Thoracic aorta (tissue), 2 donors: ENCODE measurements at places on chromosomes 11 and 22. TPM values are rescaled to one million over a fixed set of nuclear protein-coding genes. Genes with fewer than 3 reads are reported as not detected.

ELMOD1 gene
- not detected for total RNA-seq

DNA sequence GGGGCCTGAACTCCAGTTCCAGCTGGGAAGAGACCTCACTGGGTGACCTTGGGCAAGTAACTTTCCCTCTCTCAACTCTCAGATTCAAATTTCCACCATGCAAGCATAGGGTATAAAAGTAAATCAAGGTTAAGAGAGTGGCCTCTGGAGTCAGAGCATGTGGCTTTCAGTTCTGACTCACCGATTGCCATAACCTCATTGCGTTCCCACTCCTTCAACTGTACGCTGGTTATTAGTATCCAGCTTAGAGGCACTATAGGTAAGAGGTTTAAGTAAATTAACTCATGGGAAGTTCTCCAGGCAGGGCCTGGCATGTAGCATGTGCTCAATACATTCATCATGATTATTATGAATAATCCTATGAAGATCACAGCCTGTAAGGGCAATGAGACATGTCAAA lies 88.3 kb downstream of the FBXO7 start:
- H3K4me1 ChIP-seq = no peaks in the 10 kb centered on the region
- DNase-seq = no peak
- no peak overlapping the region for H3K4me3 ChIP-seq
- no peaks in the 10 kb centered on the region for H3K36me3 ChIP-seq
- no peaks in the 10 kb centered on the region for H3K27me3 ChIP-seq

DNA sequence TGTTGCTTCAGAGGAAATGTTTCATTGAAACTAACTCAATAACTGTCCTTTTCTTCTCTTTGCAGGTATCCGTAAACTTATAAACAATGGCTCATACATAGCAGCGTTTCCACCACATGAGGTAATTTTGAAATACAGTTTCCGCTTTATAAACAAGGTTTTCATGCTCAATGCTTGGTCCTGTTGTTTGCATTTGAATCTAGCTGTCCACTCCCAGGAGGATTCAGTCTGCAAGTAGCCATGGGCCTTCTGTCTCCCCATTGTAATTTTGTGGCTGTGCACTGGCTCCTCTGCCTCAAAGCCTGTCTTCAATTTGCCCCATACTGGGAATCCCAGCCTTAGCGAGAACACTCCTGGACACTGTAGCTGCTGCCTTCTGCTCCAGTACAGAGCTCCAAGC lies 34.7 kb downstream of the MUC15 start:
- no peaks in the 10 kb centered on the region for H3K27me3 ChIP-seq
- no peaks in the 10 kb centered on the region for H3K4me1 ChIP-seq
- no peak overlapping the region for H3K27ac ChIP-seq
- DNase-seq = no peak

- H3K36me3 ChIP-seq = no peaks in the 10 kb centered on the region
- H3K4me3 ChIP-seq = no peak overlapping the region
- DNase-seq = no peak
- no peak overlapping the region for H3K27ac ChIP-seq
- no peaks in the 10 kb centered on the region for H3K4me1 ChIP-seq
- H3K27me3 ChIP-seq = no peaks in the 10 kb centered on the region
These were observed 690.1 kb downstream of the METTL15 start for GRCh38 chr11:28798286-28798685.

DNA sequence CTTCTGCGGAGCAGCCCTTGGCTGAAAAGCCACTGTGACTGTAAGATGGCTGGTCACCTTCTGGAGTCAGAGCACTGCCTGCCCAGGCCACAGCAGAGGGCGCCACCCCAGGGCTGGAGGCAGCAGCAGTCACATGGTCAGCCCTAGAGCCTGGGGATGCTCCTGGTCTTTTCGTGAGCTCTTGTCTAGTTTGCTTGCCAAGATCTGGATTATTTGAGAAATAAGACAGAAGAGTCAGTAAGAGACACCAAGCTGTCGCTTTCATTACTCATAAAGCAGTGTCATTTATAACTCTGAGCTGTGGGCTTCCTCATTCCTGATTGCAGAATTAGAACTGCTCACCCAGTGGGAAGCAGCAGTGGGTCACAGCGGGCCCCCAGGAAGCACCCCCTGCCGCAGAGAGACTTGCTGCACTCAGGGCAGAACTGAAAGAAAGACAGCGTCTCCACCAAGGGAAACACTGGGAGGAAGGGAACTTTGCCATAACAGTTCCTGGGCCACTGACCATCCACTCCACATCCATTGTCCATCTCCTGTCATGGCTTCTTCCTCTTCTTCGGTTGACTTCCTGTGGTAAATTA lies 56.7 kb downstream of the PPP6R2 start:
- no peak overlapping the region for H3K27ac ChIP-seq
- no peaks in the 10 kb centered on the region for H3K4me1 ChIP-seq
- no peaks in the 10 kb centered on the region for H3K27me3 ChIP-seq
- H3K36me3 ChIP-seq = peaks cover 2% of the 10 kb centered on the region
- no peak overlapping the region for H3K4me3 ChIP-seq

RPUSD4 gene
- total RNA-seq = 6.0 TPM

TRIM22 gene
- total RNA-seq = 119 TPM

- no peak overlapping the region for H3K4me3 ChIP-seq
- H3K4me1 ChIP-seq = peaks cover 4% of the 10 kb centered on the region
- no peak overlapping the region for H3K27ac ChIP-seq
These were observed 355.2 kb downstream of the SOX6 start for GRCh38 chr11:16001044-16001568.

DNA sequence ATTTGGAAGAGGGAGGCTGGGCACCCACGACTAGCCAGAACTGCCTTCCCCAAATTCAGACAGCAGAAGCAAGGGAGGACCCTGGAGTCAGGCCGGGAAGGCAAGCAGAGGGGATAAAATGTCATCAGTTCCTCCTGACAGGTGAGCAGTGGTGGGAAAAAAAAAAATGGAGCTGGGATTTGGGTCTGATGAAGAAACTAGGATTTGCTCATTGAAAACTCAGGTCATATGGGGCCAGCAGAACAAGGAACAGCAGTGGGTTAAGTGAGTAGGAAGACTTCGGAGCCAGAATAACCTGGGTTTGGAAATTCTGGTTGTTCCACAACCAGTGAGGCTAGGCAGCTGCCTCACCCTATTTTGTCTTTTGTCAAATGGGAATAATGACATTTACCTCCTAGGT lies 28.9 kb upstream of the DRD2 start:
- no peaks in the 10 kb centered on the region for H3K4me1 ChIP-seq
- DNase-seq = no peak
- H3K36me3 ChIP-seq = no peaks in the 10 kb centered on the region
- H3K4me3 ChIP-seq = no peak overlapping the region

DNA sequence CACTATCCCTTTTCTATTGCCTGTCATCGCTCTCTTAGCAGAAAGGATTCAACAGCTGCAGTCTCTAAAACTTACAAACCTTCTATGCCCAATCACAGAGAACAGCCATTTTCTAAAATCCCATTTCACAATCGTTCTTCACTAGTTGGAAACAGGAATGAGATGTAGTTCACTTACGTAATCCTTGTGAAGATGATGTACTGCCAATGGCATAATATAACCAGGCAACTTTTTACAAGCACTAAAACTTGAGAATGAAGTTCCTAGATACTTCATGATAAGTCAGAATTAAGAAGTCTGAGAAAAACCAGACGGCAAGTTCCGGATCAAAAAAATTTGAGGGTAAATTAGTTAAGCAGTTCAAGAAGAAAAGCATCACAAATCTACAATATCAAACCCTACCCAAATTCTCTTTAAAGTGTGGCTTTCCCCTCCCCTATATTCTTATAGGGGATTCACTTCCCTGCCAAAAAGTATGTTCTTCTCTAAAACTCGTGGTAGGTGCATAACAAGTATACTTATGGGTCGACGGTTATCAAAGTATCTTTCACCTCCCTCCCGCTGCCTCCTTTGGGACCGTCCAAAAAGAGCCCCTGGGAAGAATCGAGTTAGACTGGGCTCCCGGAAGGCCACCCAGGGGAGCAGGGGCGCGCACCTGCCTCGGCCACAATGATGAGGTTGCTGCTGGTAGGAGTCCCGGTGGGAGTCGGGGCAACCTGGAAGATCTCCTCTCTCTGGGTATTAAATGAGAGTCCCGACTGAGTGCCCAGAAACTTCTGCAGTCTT lies 666 bp downstream of the MSANTD4 start:
- no peaks in the 10 kb centered on the region for H3K27me3 ChIP-seq
- H3K27ac ChIP-seq = peak overlapping the region; percentile 57

DNA sequence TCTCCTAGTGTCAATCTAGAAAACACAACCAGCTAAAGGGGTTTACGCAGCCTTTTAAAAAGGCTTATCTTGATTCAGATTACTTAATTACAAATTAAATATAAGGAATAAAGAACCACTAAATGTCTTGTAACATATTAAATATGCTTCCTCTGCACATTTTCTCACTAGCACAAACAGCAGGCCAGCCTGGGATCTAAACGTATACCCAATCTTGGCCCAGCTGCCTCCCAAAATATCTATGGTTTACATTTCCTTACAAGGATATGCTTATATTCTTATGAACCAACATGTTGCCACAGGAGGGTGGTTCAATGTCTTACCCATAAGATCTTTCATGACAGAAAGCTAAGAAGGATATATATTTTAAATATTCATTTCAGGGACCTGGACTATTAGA lies 7.7 kb downstream of the LGR4 start:
- H3K27ac ChIP-seq = no peak overlapping the region
- H3K27me3 ChIP-seq = no peaks in the 10 kb centered on the region
- no peak for DNase-seq
- no peaks in the 10 kb centered on the region for H3K36me3 ChIP-seq
- peaks cover 18% of the 10 kb centered on the region for H3K4me1 ChIP-seq

CHST1 gene
- total RNA-seq = 48.7 TPM

DNA sequence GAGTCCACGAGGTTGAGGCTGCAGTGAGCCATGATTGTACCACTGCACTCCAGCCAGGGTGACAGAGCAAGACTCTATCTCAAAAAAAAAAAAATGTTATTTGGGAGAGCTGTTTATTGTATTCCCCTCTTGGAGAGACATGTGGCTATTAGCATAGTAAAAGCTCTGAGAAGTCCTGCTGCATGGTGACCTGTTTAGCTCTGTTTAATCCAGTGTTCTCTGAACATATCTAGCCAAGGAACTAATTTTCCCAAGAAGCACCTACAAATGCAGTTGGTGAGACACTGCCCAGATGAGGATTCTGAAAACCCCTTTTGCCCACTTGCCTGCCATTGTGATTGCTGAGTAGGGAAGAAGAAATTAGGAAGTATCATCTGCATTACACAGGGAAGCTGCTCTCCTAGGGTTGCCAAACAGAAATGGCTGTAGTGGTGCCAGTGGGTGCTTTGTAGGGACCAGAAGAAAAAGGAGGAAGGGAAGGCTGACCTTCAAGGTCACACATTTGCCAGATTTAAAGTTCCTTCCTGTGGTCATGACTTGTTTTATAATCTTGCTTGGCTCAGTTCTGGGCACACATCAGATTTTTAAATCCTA lies 15.7 kb downstream of the TIMP3 start:
- no peak overlapping the region for H3K27ac ChIP-seq
- no peak overlapping the region for H3K4me3 ChIP-seq
- H3K36me3 ChIP-seq = peaks cover 3% of the 10 kb centered on the region
- DNase-seq = no peak
- no peaks in the 10 kb centered on the region for H3K27me3 ChIP-seq
- H3K4me1 ChIP-seq = peaks cover 55% of the 10 kb centered on the region

KLHDC7B gene
- total RNA-seq = not detected

GRCh38 chr11:107741044-107741823 lies 29.4 kb upstream of the SLN start:
- H3K27me3 ChIP-seq = no peaks in the 10 kb centered on the region
- no peak overlapping the region for H3K27ac ChIP-seq
- H3K36me3 ChIP-seq = no peaks in the 10 kb centered on the region
- no peak for DNase-seq

FAM180B gene
- total RNA-seq = 0.27 TPM

DNA sequence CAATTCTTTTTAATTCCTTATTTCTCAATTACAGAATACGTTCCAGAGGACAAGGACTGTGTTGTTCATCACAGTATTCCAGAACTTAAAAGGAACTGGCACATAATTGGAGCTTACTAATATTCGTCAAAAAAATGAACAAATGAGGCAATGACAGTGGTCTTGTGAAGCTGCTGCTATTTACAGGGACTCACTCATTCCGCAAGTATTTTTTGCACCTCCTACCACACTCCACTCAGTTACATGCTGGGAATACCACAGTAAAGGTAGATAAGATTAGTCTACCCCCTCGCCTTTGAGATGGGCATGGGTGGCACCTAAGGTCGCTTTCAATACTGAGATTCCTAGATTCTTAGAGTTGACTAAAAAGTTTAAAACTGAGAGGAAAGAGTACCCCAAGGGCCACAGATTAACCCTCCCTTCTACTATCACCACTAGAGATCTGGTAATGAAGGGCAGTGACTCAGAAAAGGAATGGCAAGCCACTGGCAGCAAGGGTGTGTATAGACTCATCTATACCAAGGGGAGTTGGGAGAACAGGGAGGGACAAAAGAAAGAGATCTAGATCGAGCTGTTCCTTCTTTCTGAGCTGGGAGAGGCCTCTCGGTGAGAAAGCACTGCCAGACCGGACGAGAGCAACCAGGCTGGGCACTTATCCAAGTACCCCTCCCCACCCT lies 85.0 kb downstream of the RPL27A start:
- no peak overlapping the region for H3K4me3 ChIP-seq
- DNase-seq = no peak
- H3K27me3 ChIP-seq = no peaks in the 10 kb centered on the region
- H3K27ac ChIP-seq = peak overlapping the region; percentile 75
- H3K4me1 ChIP-seq = peaks cover 64% of the 10 kb centered on the region

PRR33 gene
- total RNA-seq = not detected

JHY gene
- total RNA-seq = 7.0 TPM

DNA sequence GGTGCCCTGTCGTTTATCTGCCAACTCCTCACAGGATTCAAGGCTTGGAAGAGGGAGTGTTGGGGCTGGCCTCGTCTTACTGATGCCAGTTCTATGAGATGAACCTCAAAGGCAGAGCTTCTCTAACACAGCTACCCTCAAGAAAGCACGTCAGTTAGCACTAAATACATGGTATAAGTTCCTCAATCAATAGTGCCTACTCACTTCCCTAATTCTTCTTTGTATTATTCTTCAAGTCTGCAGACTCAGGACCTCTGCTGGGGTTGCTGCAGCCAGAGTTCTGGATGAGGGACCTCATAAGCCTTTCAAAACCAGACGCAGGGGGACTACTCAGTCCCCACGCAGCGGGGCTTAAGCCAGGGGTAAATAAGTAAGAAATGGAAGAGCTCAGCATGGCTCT lies 118.3 kb downstream of the VPREB1 start:
- no peak overlapping the region for H3K4me3 ChIP-seq
- no peak for DNase-seq
- no peaks in the 10 kb centered on the region for H3K36me3 ChIP-seq
- H3K27ac ChIP-seq = no peak overlapping the region
- no peaks in the 10 kb centered on the region for H3K27me3 ChIP-seq
